Kasumi-1 (cell line): ENCODE measurements at places on chromosomes 7 and 10.

DNA sequence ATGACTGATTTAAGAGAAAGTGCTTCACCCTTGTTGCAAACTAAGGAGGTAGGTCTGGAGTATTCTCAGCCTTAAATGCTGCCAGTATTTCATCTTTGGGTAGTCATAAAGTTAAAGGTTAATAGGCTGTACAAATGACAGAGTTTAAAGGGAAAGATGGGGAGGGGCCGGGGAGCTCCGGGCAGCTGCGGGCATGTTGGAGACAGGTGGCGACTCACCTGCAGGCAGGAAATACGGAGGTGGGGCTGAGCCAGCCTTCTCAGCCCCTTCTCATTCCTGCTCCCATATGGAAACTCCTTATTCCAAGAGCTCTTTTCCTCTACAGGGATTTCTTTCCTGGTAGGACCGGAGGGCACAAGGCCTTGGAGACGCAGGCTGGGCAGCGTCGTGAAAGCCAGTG lies 31.8 kb upstream of the HMX3 start:
- no peak for DNase-seq

- no peak for DNase-seq
Observed at GRCh38 chr10:76281659-76282058, 850.2 kb downstream of the LRMDA start.

DNA sequence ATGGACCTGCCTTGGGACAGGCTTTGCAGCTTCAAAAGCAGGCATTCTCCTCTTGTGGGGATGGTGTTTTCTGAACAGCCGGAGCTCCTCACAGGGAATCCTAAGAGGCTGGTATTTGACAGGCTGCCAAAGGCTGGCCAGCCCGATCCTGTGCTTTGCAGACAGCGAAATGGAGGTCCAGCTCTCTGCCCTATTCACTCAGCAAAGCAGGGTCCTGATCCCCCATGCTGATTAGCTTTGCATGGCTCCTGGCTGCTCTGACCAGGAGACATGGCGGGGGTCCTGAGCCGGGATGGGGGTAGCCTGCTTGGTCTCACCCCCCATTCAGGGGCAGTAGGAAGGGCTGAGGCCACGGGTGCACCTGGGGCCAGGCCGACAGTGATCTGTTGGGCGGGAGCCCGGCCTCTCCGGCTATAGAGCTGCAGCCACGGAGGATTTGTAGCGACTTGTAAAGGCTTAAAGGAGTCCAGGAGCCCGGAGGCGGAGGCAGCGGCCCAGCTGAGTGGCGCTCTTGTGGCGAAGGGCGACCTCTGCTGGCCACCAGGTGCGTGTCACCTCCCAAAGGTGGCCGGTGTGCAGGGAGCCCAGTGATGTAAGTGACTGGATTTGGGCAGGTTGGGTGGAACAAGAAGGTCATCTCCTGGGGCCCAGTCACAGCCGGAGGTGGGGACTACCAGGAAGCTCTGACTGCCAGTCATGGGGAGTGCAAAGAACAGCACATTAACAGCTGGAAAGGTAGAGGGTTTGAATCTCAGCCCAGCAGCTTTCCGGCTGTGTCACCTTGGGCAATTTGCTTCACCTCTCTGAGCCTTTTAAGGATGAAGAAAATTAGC lies 126.5 kb downstream of the ZMIZ1 start:
- DNase-seq = peak; percentile 94

GRCh38 chr7:42372479-42372878 lies 135.5 kb upstream of the GLI3 start:
- DNase-seq = no peak
